ENCODE measurements at places on chromosomes 12 and 14.

GRCh38 chr14:35482994-35483515 lies 50.9 kb upstream of the INSM2 start:
- DNase-seq = no peak

DNA sequence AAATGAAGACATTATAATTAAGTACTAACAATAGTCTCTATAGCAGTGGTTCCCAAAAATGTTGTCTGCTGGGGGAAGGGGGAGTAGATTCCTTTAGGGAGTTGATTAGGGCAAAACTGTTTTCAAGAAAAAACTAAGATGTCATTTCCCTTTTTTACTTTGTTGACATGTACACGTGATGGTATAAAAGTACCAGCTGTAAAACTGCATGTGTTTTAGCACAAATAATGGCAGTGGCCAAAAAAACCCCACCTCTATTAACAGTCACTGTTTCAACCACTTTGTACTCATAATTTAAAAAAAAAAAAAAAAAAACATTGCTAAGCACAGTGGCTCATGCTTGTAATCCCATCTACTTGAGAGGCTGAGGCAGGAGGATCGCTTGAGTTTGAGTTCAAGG lies 61.7 kb downstream of the PPP1R12A start:
- no peak for DNase-seq

DNA sequence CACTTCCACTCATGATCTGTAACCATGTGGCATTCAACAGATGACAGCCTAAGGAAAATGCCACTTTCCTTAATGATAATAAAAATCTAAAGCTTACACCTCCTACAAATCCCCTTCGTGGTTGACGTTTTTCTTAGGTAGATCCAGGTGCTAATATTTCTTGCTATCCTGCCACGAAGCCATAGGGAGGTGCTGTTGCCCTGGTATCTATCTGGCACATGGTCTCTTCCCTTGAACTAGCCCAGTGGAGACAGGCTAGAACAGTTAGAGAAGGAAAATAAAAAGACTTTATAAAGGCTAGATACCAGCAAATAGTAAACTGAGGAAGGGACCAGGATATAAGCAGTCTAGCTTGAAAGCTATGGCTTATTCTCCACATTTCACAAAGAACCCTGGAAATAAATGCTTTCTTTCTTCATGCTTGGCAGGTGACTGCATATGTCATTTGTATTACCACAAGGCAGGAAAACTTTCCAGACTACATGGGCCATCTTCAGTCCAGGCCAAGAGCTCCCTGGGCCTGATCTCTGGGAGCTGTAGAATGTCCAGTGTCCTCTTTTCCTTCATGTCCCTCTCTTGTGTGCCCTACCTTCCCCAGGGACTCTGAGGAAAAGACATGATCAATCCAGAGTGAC lies 15.3 kb downstream of the SPIC start:
- no peak for DNase-seq

DNA sequence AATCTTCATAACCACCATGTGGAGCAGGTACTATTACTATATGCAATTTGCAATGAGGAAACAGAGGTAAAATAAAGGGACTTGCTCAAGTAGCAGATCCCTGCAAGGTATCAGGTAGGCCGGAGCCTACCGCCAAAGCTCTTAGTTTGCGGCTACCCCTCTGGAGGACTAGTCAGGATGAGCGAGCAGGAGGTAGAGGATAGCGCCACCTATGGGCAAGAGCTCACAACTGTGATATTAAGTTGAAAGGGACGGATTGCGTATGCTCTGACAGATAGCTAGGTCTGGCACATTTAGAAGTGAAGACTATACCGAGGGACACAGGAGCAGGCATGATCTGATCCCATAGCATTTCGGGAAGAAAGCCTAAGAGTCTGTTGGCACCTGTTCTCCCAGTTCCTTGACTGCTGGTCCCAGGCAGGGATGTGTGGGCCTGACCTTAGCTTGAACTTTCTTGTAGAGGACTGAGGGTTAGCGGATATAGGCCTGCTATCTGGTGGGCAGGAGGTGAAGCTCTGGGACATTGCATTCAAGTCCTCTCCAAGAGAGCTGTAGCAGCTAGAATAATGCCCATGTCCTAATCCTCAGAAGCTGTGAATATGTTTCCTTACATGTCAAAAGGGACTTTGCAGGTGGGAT lies 48.0 kb downstream of the SLC17A8 start:
- DNase-seq = no peak

DNA sequence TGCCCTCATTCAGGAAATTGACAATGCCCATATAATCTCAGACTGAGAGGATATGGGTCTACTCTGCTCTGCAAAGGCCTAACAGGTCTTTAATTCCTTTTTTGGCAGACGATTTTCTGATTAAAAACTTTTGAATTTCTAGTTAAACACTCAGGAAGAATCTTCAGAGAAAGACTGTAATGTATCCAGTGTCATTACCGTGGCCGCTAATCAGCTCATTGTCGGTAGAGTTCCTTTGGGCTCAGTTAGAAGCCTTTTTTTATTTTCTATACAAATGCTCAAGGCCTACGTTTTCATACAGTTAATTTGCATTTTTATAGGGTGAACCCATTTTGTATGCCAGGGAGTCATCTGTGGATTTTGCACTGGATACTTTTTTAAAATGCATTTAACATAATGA lies 549.9 kb downstream of the RPS29 start:
- no peak for DNase-seq

- DNase-seq = no peak
Observed at GRCh38 chr14:51401272-51401671, 161.2 kb downstream of the TMX1 start.

DNA sequence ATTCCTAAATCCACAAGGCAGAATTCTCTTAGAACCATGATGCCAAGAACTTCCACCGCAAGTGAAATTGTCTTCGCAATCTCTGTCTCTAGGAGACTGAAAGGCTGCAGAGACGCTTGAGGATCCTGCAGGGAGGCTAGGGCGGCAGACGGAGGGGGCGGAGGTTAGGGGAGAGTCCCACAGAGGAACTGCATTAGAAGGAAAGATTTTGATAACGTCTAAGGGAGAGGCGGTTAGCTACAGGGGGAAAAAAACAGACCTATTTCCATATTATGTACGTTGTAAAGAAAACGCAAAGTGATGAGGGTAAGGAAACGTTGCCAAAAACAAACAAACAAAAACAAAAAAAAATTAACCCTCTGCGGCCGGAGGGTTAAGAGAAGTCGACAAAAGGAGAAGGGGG lies 595 bp downstream of the KLHL28 start:
- peak; percentile 88 for DNase-seq

Measured in posterior vena cava (tissue), 2 donors.